CD4-positive, alpha-beta T cell treated with Interleukin-17A for 1 hour (primary cell): ENCODE measurements at places on chromosomes 7 and 10.
A peak's percentile ranks its signal among the peaks of the same experiment; 100 is the strongest.

DNA sequence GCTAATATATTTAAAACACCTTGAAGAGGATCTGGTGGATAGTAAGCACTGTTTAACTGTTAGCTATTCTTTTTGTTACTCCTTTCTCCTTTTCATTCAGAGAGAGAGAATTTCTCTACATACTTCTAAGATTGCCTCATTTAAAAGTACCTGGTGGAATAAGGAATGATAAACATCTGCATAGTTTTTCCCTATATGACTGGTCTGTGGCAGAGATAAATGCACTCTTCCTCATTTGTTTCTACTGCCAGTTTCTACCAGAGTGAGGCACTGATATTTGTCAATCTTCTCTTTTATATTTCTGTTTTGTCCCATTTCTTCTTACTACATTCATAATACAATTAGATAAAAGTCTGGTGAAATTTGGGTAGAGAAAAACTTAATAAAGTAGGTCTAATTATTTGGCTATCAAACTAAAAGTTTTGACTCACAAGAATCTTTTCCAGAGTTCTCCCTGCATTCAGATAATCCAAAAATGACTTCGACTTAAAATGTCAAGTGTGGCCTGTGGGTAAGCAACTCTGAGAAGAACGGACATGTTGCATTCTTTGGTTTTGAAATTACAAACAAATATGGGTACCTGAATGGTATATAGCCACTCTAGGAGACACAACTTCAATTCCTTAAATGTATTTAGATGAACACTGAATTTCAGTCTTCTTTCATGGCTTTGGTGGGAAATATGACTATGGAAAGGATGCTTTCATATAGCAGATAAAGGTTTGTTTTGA is 38.8 kb downstream of the RNLS start:
- no peak for DNase-seq

DNA sequence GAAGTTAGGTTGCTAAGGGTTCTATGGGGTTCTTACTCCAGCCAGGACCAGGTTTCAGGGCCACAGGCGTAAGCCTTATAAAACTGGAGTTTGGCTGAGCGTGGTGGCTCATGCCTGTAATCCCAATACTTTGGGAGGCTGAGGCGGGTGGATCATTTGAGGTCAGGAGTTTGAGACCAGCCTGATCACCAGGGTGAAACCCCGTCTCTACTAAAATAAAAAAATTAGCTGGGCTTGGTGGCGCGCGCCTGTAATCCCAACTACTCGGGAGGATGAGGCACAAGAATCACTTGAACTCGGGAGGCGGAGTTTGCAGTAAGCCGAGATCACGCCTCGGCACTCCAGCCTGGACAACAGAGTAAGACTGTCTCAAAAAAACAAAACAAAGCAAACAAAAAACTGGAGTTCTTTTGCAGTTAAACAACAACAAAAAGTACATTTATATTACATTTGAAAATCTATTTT is 347 bp upstream of the RRP12 start:
- no peak for DNase-seq

DNA sequence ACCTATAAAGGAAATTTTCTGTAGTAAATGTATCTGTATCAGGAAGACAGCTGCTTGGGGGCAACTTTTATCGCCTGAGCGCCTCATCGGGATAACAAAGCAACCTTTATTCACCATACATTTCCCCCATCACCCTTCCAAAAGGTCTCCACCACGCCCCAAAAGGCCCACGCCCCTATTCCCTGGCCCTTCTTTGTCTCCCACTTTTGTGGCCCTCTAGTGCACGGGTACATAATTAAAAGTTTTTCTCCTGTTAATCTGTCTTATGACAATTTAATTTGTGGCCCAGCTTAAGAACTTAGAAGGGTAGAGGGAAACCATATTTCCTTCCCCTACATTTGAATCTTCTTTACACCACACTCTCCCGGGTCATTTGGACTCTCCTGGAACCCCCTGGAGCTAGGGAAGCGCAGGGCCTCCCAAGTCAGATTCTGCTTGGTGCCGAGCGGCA is 625 bp downstream of the RP9 start:
- DNase-seq, result peak; percentile 21

DNA sequence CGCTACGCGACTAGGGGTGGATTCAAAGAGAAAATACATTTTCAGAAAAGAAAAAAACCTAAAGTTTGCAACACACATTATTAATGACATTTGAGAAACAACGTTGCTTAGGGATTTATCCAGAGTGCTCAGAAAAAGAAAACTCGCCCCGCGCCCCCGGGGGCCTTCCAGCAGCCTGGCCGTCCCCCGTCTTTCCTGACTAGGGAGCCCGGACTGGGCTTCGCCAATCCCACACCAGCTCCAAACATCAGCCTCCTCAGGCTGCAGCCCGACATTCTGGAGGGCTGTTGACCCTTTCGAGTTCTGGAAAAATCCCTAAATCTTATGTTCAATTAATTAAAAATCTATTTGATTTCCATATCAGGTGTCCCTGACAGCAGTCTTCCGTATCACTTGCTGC is 48.6 kb downstream of the CLEC2L start:
- DNase-seq, result no peak

- DNase-seq, result peak; percentile 3
Measured at GRCh38 chr7:90119178-90119971, 34.9 kb upstream of the STEAP1 start.

DNA sequence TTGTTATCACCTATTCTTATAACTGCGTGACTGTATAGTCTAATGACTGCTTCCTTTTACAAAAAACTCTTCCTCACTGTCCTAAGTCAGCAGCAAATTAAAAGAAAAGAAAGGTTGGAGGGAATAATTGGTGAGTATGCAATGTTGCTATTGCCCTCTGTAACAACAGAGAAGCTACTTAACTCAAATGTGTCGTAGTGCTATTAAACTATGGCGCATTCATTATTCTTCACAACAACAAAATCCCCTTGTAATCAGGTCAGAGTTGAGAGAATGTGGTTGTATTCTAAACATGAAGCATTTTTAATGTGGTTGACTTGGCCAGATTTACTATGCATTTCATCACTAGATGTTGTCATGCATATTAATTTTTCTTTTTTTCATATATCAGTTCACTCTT is 897.8 kb upstream of the PHF14 start:
- DNase-seq, result no peak

GRCh38 chr7:133315332-133316040 is 62.6 kb downstream of the EXOC4 start:
- no peak for DNase-seq

DNA sequence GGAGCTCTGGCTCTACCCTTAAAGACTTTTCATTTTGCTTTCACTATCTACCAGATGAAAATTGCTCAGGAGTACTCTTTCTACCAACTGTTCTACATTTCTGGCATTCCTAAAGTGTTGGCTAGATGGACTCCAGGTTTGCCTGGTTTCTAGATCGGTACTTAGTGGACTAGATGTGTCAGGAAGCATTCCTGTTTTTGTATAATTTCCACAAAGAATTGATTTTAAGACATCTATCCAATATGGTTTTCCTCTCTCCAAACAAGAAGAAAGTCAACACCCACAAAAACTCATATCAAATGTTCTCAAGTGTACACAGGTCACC is 157.7 kb downstream of the CHRM2 start:
- DNase-seq, result no peak

DNA sequence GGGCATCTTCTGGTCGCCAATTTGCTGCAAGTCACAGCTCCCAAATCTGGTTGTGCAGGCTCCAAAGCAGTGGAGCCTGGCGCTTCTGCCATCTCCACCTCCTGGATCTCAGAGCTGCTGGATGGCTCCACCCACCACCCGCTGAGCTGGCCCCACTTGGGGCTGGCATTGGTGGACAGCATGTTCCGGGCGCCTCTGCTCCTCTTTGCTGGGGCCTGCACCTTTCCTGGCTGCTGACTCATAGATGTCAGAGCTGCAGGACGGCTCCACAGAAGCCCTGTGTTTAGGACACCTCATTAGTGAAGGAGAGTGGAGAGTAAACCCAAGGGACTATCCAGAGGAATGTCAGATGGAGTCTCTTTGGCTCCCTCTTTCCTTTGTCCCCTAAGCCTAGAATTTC is 27.4 kb downstream of the MAPK8 start:
- no peak for DNase-seq

DNA sequence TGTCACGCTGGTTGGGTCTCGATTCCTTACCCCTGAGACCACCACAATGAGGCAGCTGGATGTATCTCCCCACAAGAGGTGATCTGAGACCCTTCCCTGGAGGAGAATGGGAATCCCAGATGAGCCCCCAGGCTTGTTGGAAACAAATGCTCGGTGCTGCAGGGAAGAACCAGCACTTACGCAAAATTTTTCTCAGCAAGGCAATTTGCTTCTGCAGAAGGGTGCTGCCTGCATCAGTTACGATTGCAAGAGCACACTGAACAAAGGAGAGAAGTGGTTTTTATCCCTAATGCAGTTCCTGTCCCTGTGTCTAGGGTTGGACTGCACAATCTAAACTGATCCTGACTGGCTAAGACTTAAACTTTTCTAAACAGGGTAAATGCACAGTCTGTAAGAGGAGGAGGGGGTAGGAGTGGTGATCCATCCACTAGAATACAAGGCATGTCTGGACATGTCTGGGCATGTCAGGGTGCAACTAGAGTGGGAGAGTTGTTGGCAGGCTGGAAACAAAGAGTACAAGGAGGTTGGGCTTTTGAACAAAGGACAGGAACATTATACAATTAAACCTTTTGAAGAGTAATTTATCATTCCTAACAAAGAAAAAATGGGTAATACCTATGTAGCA is 114.9 kb upstream of the FAM3C start:
- no peak for DNase-seq

GRCh38 chr7:77282897-77283296 is 83.3 kb upstream of the FGL2 start:
- DNase-seq, result no peak

DNA sequence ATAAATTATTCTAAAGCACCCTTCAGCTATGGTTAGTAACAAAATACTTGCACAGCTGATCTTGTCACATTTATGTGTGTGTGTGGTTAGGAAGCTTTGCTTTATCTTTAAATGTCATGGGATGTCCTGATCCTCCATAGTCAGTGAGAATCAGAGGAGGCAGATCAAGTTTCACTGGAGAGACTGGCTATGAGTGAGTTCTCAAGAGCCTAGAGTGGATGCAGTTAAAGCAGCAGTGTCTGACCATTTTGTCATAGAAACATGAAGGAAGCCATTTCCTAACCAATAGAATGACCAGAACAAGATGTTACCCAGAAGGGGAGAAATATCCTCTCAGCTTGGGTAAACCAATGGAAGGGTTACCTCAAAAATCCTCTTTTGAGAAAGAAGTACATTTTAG is 207.2 kb upstream of the DKK1 start:
- DNase-seq, result no peak

DNA sequence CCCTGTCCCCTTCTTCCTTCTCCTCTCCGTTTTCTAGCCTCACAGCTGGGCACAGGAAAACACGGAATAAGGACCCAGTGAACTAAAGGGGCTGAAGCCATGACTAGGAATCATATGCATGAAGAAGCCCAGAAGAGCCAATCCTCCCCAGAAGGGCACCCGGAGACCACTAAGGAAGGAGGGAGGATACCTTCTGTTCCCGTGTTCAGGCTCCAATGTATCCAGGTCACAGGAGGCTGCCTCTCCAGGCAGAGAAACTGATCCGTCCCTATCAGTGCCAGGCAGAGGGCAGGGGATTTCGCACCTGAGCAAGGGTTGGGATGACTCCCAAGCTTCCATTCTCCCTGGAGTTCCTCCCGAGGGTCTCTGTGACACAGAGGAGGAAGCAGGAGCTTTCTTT is 246.6 kb downstream of the SNX10 start:
- no peak for DNase-seq

GRCh38 chr7:93212881-93213280 is 13.4 kb downstream of the HEPACAM2 start:
- no peak for DNase-seq

GRCh38 chr10:48697821-48698764 is 13.4 kb downstream of the WDFY4 start:
- no peak for DNase-seq

DNA sequence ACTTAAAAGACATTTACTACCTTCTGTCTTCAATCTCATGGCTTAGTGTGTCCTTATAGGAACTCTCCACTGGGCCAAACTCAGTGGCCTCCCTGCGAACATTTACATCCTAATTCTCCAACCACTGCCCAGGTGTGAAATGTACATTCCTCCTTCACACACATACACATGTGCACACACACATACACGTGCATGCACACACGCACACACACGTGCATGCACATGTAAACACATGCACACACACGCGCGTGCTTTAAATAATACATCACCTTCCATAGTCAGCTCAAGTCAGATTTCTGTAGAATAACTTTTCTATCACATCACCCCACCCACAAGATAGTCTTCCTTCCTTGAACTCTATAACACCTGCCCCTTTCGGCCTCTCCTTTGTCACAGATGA is 216.5 kb downstream of the TMEM178B start:
- DNase-seq, result no peak

DNA sequence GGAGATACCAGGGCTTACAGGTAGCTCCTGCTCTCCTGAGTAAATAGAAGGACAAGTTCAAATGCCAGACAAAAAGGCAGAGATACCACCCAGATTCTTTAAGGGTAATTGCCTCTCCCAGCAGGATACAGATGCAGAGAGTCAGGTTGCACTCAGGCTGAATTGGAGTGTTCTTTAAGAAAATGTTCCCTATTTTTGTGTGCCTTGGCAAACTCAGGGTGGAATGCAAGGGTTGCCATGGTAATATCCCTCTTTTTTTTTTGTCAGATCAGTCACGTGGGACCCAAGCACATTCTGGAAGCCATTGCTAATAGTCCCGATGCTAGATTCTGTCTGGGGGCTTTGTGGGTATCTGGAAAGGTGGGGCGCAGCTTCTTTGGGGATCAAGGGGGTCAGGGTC is 628.0 kb downstream of the CALN1 start:
- no peak for DNase-seq

- no peak for DNase-seq
Measured at GRCh38 chr10:126876456-126876855, 28.8 kb upstream of the DOCK1 start.

- DNase-seq, result no peak
Measured at GRCh38 chr7:80187279-80187678, 52.6 kb downstream of the GNAI1 start.

DNA sequence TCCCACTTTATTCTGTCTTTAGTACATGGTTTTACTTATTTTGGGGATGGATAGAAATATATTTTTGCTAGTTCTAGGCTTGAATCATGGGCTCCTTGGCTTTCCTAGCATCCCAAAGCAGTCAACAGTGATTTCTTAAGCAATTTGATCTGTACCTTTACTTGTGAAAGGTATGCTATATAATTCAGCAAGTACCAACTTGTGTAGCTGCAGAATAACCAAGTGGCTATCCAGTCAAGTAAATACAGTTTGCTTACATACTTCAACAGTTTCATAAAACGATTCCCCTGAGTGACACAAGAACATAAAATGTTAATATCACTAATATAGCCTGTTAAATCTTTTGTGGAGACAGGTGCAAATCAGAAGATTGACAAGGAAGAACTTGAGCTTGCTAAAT is 67.2 kb downstream of the PODXL start:
- DNase-seq, result no peak

GRCh38 chr7:67738958-67739357 is 742.3 kb downstream of the TYW1 start:
- DNase-seq, result no peak
